Activated CD8-positive, alpha-beta memory T cell treated with anti-CD3 and anti-CD28 coated beads for 1 hour (primary cell): ENCODE measurements at places on chromosomes 3 and 15.

DNA sequence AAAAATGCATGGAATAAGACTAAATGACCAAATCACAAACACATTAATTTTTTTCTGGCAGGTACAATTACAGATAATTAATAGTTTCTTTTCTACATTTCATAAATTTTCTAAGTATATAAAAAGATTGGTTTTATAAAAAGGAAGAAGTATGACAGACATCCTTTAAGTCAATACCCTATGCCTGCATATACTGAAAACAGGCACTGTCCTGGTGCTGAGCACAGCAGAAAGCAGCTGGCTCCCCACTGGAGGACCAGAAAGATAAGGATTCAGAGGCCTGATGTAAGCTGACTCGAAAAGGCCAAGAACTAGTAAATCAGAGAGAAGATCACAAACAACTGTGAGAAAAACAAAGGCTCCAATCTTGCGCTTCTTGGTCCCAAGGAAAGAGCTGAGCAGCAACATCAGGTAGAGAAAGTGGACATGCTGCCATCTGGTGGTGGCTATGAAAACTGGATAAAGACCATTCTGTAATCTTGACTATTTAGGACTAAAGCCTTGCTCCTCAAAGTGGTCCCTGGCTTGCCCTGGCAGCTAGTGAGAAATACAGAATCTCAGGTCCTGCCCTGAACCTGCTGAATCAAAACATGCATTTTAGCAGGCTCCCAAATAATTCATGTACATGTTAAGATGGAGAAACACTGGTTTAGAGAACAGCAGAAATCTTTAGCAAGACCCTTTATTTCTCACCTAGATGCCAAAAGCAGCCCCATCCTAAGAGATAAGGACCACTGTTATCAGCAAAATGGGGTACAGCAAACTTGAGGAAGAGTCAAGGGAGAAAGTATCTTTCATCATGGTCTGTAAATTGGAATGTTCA is 76.0 kb downstream of the TRANK1 start:
- peak; percentile 9 for DNase-seq

GRCh38 chr3:119225121-119225520 is 15.6 kb downstream of the B4GALT4 start:
- no peak for DNase-seq

DNA sequence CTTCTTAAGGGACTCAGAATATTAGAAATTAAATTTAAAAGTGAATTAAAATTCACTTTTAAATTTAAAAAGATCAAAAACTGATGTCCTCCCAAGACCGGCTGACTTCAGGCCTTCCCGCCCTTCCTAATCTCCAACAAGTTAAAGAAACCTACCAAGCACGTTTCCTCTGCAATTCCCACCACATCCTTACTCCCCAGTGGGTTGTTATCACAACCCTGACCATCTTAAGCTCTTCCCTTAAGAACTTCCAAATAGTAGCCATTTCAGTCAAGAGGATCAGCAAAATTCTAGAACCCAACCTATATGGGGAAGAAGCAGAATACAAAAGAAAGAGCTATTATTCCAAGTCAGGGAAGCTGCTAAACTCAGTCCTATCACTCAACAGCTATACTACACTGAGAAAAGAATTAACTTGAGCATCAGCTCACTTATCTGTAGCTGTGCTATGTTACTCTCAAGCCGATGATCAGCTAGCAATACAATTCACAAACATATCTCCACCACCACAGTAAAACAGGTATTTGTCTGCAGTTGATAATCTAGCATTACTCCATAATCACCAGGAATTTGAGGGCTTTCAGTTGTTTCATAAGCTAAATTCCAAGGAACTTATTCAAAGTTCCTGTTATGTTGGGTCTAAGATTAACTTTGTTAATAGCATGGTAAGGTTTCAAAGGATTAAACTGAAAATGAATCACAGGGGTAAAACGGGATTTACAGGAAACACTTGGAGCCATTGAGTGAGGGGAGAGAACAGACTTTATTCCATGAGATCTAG is 14.3 kb downstream of the ABCC5 start:
- no peak for DNase-seq

- no peak for DNase-seq
These were observed 95.3 kb upstream of the SOX2 start for GRCh38 chr3:181616088-181617070.

- DNase-seq: no peak
These were observed 44.6 kb upstream of the LRRC58 start for GRCh38 chr3:120393761-120394160.

DNA sequence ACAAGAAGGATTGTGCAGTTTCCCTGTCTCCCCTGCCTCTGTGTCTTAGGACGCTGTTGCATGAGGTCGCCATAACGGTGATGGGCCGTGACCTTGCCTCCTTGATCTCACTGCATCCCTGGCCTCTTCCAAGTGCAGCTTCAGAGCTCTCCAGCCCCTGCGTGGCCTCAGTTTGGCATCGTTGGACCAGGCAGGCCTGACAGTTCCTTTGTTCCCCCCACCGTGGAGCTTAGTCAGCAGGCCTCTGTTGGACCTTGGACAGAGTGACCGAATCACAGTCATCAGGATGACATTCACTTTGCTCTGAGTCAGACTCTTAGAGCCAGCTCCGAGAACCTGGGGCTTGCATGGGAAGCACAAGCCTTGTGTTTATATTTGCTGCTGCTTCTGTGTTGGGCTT is 139.4 kb downstream of the OPA1 start:
- no peak for DNase-seq

DNA sequence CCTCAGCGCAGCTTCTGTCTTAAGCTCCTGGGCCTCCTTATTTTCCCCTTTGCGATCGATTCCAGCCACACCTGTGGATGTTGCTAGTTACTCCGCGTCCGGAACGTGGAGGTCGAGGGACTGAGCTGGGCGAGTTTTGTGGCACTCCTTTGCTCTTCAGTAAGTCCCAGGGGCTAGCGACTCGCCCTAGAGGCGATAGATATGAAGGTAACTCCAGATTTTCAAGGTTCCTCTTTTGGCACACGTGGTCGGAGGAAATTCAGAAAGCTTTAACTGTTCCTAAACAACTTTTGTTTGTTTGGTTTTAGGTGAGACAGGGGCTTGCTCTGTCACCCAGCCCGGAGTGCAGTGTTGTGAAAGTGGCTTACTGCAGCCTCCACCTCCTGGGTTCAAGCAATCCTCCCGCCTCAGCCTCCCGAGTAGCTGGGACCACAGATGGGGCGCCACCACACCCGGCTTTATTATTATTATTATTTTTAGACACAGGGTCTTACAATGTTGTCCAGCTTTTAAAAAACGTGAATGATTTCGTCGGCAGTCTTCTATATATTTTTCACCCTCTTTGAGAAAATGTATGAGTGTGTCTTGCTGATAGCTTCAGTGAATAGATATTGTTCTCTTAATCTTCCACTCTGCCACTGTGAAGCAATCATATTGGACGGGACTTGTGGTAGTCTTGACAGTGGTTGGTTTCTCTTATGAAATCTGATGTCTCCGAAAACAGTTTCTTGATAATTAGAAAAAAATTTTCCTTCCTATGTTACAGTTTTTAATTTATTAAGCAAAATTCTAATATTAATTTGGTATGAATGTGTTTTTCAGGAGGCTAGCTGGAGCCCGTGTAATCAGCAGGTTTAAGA is 785 bp downstream of the MFSD1 start:
- no peak for DNase-seq

DNA sequence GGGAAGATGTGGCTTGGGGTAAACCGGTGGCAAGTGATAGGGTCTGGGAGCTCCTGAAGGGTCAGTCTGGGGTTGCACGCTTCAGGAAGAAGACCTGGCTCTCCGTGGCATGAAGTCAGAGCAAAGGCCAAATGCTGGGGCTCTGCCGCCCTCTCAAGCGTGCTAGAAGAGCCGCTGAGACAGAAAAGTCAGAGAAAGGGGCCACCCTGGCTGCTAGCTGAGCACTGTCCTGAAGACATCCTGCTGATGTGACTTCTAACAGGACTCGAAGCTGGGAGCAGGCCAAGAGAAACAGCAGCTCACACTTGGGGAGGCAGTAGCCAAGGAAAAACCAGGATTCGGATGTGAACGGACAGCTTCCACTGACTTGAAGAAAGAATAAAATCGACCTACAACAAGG is 270.4 kb downstream of the OCA2 start:
- no peak for DNase-seq

GRCh38 chr15:41881920-41882688 is 11.7 kb downstream of the SPTBN5 start:
- no peak for DNase-seq

DNA sequence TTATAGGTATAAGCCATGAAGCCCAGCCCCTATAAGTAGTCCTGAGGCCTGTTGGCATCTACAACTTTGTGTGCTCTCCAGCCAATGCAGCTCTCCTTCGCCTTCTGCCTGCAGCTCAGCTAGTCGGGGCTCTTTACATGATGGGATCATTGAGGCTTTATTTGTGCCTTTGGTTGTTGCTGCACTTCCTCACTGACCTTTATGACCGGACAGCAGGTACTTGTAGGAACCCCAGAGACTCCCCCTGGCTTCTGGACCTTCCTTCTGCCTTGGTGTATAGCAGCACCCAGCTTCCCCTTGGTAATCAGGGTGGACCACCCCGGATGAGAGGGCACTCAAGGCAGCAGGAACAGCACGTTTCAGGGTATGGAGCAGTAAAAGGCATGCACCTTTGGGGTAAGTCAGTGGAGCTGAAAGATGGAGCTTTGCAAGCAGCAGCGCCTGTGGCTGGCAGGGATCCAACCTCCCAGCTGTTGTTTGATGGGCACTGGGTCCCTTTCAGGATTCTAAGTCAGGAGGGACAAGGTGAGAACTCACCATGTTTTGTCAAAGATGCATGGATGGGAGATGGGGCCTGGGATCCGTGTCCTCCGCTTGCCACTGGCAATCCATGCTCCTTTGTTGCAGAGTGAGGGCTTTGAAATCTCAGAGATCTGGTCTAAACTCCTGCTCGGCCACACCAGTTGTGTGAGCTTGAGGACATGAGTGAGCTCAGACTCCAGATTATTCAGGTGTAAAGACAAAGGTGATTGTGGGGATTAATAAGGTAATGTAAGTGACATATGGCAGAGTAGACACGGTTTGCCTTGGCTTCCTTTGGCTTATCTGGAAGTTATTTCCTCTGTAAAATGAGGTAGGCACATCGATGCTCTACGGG is 65.1 kb upstream of the KLF13 start:
- no peak for DNase-seq

DNA sequence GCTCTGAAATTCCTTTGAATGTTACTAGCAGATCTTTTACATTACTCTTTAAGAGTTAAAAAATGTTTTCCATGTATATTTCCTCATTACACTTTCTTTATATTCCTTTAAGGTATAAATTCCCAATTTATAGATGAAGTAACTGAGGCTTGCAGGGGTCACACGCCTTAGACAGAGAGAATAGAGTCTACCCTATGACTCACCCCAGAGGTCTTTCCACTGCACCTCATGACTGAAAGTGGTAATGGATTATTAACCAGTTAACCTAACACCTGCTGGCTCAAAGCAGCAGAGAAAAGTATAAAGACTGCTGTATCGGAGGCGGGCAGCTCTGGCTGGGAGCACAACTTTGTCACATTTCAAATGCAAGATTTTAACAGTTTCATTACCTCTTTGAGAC is 37.7 kb downstream of the LDHAL6B start:
- no peak for DNase-seq

DNA sequence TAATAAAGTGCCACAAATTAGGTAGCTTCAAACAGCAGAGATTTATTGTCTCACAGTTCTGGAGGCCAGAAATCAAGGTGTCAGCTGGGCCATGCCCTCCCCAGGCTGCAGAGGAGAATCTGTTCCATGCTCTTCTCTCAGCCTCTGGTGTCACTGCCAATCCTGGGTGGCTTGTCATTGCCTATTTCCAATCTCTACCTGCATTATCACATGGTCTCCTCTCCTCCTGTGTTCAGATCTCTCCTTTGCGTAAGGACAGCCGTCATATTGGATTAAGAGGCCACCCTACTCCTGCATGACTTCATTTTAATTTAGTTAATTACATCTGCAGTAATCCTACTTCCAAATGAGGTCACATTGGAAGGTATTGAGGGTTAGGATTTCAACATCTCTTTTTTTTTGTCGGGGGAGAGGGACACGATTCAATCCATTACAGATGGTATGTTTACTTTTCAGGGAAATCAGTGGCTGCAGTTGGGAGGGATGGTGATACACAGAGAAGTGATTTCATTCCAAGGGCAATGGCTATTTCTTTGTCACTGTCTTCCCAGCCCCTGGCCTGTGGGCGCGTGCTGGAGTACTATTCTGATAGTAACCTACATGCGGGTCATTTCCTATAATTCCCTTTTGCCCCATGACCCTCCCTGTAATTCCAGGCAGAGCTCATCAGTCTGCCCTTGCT is 169.4 kb downstream of the MINAR1 start:
- no peak for DNase-seq

DNA sequence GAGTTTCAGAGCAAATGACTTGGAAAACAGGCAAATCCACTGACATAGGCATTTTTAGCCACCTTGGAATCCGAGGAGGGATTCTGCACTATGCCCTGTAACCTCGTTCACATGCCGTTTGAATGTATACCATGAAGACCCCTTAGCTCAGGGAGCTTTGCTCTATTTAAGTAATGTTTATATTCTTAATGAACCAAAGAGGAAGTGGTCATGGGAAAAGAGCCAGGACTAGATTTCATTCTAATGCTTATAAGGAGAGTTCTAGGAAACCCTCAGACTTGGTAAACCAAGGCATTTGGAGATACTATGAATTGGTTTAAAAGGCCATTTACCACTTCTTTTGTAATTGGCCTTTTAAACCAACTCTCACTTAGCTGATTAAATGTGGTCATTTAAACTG is 178.9 kb downstream of the IGF1R start:
- DNase-seq: no peak

GRCh38 chr3:15634671-15635070 is 33.1 kb downstream of the BTD start:
- no peak for DNase-seq

GRCh38 chr3:66747696-66748095 is 246.9 kb upstream of the LRIG1 start:
- DNase-seq: no peak

GRCh38 chr15:100836501-100836900 is 43.1 kb upstream of the ALDH1A3 start:
- no peak for DNase-seq

- DNase-seq: no peak
These were observed 52.5 kb upstream of the CORO2B start for GRCh38 chr15:68526269-68526668.

DNA sequence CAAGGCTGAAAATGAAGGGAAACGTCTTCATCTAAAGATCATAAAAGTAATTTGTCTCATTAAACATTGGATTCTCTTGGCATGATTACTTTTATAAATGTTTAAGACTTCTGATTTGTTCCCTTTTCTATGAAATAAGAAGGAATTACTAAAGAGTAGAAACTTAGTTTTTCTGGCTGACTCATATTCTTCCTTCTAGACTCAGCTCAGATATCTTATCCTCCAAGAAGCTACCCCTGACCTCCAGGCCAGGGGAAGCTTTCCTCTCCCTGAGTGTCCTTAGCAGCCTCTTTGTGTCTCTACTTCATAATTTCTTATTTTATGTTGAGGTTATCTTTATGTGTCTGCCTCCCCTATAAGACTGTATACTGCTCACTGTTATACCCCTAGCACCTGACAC is 291.9 kb upstream of the STT3B start:
- DNase-seq: no peak

DNA sequence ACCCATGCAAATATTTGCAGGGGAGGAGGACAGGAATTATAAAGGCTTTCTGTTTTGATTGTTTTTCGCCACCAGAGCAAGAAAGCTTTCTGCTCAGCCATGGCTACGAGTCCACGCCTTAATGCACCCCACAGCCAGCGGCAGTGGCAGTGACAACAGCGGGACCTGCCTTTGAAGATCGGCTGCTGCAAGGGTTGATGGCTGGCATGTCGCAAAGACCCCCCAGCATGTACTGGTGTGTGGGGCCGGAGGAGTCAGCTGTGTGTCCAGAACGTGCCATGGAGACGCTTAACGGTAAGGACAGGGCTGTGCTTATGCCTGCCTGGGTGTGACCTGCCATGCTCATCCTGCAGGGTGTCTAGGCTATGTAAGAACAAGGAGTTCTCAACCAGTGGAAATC is 5.3 kb downstream of the LRRK1 start:
- DNase-seq: no peak
